ENCODE measurements at places on chromosomes 6 and 20.

- peak overlapping the region; percentile 86 for H3K27ac ChIP-seq
- H3K27me3 ChIP-seq: no peaks in the 10 kb centered on the region
Observed at GRCh38 chr20:41145821-41146620, 8.7 kb downstream of the PLCG1 start.

DNA sequence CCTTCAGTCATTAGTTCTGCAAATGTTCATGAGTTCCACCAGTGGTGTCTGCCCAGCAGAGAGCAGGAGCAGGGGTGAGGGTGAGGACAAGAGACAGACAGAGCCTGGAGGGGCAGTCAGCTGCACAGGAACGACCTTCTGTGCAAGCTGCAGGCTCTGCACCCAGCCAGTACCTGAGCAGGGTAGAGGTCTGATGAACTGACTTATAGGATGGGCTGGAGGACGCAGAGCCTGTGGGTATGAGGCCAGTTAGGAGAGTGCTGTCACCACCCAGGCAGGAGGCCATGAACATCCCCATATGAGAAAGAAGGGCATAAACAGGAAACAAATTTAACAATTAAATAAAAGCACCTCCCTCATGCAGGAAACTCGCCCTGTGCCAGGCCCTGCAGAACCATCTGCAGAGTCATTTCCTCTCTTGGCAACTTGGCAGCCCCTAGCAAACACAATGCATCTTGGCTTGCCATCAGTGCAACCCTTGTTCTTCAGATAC is 17.9 kb downstream of the C6orf15 start:
- H3K4me1 ChIP-seq: no peaks in the 10 kb centered on the region
- DNase-seq: no peak
- no peaks in the 10 kb centered on the region for H3K27me3 ChIP-seq
- H3K27ac ChIP-seq: no peak overlapping the region

GRCh38 chr6:11207199-11207968 is 25.1 kb downstream of the NEDD9 start:
- no peaks in the 10 kb centered on the region for H3K27me3 ChIP-seq
- peak; percentile 67 for DNase-seq
- H3K27ac ChIP-seq: peak overlapping the region; percentile 94
- H3K4me1 ChIP-seq: peaks cover 89% of the 10 kb centered on the region
- peak overlapping the region; percentile 11 for H3K4me3 ChIP-seq

DNA sequence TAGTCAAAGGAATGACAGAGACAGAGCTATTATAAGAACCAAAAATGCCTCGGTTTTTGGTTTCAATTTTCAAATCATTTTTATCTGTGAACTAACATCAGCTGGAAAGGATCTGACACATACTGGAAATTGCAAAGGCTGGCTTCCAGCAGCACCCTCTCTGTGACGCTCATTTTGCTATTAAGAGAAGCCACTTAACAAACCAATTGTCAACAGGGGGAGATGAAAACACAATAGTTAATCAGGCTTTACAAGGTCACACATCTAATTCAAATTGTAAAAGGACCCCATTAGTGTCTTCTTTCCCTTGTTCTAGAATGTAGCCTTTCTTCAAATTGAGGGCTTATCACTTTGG is 160.5 kb downstream of the TFAP2B start:
- no peaks in the 10 kb centered on the region for H3K36me3 ChIP-seq
- H3K4me1 ChIP-seq: no peaks in the 10 kb centered on the region
- no peak for DNase-seq
- H3K27ac ChIP-seq: no peak overlapping the region
- H3K27me3 ChIP-seq: no peaks in the 10 kb centered on the region

DNA sequence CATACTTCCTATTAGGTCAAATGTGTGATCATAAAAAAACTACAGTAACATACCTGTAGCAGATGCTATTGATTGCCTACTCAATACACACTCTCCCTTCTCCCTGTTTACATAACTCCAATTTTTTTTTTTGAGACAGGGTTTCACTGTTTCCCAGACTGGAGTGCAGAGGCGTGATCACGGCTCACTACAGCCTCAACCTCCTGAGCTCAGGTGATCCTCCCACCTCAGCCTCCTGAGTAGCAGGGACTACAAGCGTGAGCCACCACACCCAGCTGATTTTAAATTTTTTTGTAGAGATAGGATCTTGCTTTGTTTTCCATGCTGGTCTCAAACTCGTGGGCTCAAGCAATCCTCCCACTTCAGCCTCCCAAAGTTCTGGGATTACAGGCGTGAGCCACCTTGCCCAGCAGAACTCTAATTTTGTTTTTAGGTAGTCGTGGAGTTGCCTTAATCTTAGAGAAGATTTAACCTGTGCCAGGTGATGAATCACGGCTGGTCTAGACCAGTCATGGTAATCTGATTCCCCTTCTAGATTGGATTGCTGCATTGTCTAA is 14.0 kb upstream of the KIF3B start:
- H3K36me3 ChIP-seq: no peaks in the 10 kb centered on the region
- no peaks in the 10 kb centered on the region for H3K4me1 ChIP-seq
- no peaks in the 10 kb centered on the region for H3K27me3 ChIP-seq
- H3K4me3 ChIP-seq: no peak overlapping the region

- no peaks in the 10 kb centered on the region for H3K27me3 ChIP-seq
- no peak overlapping the region for H3K4me3 ChIP-seq
- no peaks in the 10 kb centered on the region for H3K4me1 ChIP-seq
- no peak overlapping the region for H3K27ac ChIP-seq
- no peaks in the 10 kb centered on the region for H3K36me3 ChIP-seq
Observed at GRCh38 chr6:67898875-67899274, 736.2 kb upstream of the ADGRB3 start.

GRCh38 chr6:19261642-19262041 is 575.5 kb upstream of the ID4 start:
- no peaks in the 10 kb centered on the region for H3K27me3 ChIP-seq
- no peak overlapping the region for H3K27ac ChIP-seq
- no peak overlapping the region for H3K4me3 ChIP-seq

DNA sequence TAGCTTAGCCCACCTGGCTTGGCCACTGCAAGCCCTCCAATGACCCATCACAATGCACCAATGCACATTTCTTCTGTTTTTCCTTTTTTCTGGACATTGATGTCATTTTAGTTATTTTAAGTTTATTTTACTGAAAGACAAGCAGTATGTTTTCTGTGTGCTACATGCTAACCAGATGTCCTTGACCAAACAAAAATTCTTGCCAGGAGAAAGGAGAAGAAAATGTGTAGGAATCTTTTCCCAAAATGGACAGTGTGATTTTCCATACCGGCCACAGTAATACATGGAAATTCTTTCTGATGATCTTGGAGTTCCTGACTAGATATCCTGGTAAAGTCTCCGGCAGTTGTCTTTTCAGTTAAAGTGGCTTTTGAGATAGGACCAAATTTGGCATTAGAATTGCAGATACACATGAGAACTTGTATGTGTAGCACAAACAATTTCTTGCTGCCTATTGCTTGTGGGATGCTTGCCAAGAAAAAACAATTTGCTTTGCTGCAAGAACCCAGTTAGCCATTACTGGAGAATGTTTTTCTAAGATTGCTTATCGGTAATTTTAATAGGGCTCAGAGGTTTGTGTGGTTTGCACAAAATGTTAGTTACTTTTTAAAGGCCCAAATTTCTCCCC is 696.5 kb upstream of the CITED2 start:
- no peak for DNase-seq
- H3K27me3 ChIP-seq: no peaks in the 10 kb centered on the region
- H3K27ac ChIP-seq: peak overlapping the region; percentile 5
- peaks cover 28% of the 10 kb centered on the region for H3K4me1 ChIP-seq
- H3K4me3 ChIP-seq: no peak overlapping the region
- H3K36me3 ChIP-seq: no peaks in the 10 kb centered on the region

GRCh38 chr6:64920257-64920656 is 786.8 kb downstream of the EYS start:
- no peaks in the 10 kb centered on the region for H3K4me1 ChIP-seq
- H3K4me3 ChIP-seq: no peak overlapping the region
- H3K27ac ChIP-seq: no peak overlapping the region
- no peak for DNase-seq

DNA sequence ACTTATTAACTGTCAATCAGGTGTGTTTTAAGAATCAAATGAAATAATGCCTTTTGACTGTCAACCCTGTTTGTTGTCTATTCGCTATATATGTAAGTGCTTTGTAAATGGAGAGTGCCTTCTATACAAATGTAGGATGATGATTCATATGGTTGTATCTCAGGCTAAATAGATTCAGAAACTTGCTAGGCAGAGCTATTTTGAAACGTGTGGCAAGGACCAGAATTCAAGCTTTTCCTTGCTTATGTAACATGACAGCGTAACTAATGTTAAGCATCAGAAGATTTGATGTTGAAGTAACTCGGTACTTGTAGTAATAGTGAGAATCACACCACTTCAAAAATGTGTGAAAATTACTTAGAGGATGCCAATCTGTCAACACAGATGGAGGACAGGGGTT is 3.4 kb downstream of the OGFRL1 start:
- no peak overlapping the region for H3K4me3 ChIP-seq
- DNase-seq: no peak
- no peak overlapping the region for H3K27ac ChIP-seq
- no peaks in the 10 kb centered on the region for H3K27me3 ChIP-seq

DNA sequence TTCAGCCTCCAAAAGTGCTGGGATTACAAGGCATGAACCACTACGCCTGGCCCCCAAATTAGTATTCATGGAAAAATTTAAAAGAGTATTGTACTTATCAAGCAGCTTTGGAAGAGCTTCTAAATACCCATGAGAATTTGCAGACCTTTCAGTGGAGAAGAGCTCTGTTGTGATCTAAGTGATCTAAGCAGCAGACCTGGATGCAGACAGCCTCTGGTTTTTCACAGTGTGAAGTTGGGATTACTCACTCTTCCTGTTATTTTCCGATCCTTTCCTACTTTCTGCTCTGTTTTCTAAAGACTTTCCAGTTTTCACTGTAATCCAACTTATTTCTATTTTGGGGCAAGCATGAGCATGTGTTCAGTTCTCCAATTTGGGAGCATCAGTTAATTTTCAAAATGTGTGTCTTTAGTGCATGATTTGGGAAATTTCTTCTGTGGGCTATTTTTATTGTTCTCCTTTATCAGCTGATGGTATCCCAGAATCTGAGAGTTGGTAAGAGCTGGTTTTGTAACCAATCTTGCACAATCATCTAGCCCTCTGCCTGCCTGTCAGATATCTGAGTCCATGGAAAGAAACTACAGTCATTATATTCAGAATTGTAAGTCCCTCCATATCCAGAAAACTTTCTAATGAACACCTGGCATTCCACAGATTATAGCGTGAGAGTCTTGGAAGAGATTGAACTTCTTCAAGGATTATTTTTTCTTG is 207.7 kb upstream of the DTNBP1 start:
- H3K36me3 ChIP-seq: no peaks in the 10 kb centered on the region
- no peak for DNase-seq
- no peaks in the 10 kb centered on the region for H3K27me3 ChIP-seq
- H3K4me1 ChIP-seq: no peaks in the 10 kb centered on the region

- H3K4me3 ChIP-seq: no peak overlapping the region
- DNase-seq: no peak
- H3K4me1 ChIP-seq: no peaks in the 10 kb centered on the region
- H3K36me3 ChIP-seq: no peaks in the 10 kb centered on the region
Observed at GRCh38 chr6:22194188-22194921, 102.5 kb downstream of the PRL start.

GRCh38 chr6:168206186-168206585 is 113.4 kb downstream of the DACT2 start:
- no peaks in the 10 kb centered on the region for H3K36me3 ChIP-seq
- H3K27me3 ChIP-seq: no peaks in the 10 kb centered on the region
- no peak for DNase-seq
- no peak overlapping the region for H3K27ac ChIP-seq
- no peak overlapping the region for H3K4me3 ChIP-seq

GRCh38 chr20:22524393-22525015 is 59.9 kb downstream of the FOXA2 start:
- H3K4me3 ChIP-seq: no peak overlapping the region
- H3K27me3 ChIP-seq: no peaks in the 10 kb centered on the region
- H3K4me1 ChIP-seq: no peaks in the 10 kb centered on the region
- DNase-seq: no peak

GRCh38 chr6:27890445-27891319 is 21.5 kb downstream of the OR2B2 start:
- H3K4me1 ChIP-seq: no peaks in the 10 kb centered on the region
- no peak overlapping the region for H3K27ac ChIP-seq
- no peak for DNase-seq
- no peaks in the 10 kb centered on the region for H3K27me3 ChIP-seq
- H3K36me3 ChIP-seq: no peaks in the 10 kb centered on the region

DNA sequence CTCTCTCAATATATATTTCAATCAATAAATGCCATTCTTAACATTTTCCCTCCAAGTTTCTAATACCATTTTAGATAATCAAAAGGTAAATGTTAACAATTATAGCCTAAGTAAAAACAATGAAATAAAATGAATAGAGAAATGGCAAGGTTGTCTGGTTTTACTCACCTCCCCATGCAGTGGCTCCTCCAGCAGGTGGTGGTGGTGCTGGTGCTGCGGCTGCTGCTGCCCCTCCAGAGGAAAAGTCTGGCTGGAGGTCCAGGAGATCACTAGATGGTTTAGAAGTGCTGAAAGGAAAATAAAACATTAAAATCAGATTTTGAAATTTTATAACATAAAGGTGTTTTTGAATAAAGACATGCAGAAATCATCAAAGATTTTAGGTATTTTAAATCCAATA is 93.2 kb downstream of the PRSS35 start:
- H3K36me3 ChIP-seq: no peaks in the 10 kb centered on the region
- H3K27me3 ChIP-seq: no peaks in the 10 kb centered on the region
- H3K4me3 ChIP-seq: no peak overlapping the region
- no peak overlapping the region for H3K27ac ChIP-seq
- H3K4me1 ChIP-seq: no peaks in the 10 kb centered on the region
- no peak for DNase-seq

DNA sequence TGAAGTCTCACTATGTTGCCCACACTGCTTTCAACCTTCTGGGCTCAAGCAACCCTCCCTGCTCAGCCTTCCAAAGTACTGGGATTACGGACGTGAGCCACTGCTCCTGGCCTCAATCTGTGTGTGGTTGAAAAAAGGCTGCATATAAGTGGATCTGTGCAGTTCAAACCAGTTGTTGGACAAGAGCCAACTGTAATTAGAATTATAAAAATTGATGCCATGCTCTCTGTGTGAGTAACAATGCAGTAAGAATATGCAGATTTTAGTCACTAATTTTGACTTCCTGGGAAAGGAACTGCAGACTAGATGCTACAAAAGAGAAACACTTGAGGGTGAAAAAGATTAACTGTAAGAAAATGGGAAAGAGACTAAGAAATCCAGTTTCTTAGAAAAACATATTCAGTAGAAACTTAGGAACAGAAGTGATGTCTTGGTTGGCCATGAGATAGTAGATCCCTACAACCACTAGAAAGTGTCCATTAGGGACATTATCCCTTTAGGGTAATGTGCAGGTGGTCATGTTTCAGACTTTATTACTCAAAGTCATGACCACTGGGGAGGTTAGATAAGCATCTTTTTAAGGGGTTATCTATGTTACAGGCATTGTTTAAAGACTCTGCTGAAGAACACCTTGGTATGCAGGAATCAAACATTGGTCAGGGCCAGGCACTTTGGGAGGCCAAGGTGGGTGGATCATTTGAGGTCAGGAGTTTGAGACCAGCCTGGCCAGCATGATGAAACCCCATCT is 26.3 kb downstream of the ITCH start:
- no peak overlapping the region for H3K27ac ChIP-seq
- H3K4me1 ChIP-seq: peaks cover 21% of the 10 kb centered on the region
- DNase-seq: no peak
- no peaks in the 10 kb centered on the region for H3K27me3 ChIP-seq

GRCh38 chr6:44333273-44333919 is 9.1 kb upstream of the SPATS1 start:
- H3K36me3 ChIP-seq: no peaks in the 10 kb centered on the region
- no peaks in the 10 kb centered on the region for H3K4me1 ChIP-seq
- no peak overlapping the region for H3K27ac ChIP-seq
